Fibroblast of villous mesenchyme (primary cell): ENCODE measurements at places on chromosomes 12 and 14. TPM values are rescaled to one million over a fixed set of nuclear protein-coding genes. Genes with fewer than 3 reads are reported as not detected.

AMHR2 gene
- not detected in 2 replicates for total RNA-seq

DNA sequence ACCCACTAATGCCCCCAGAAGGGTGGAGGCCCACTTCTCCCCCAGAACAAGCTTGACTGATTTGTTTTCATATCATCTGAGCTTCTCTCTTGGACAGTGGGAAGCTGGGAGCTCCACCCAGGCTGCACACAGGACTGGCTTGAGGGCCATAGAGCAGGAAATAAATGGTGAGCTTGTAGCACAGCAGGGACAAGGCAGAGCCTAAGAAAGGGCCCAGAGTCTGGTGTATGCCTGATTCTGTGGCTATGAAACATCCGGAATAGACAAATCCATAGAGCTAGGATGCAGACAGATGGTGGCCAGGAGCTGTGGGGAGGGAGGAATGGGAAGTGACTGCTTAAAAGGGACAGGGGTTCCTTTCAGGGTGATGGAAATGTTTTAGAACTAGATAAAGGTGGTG lies 79.0 kb downstream of the ARL6IP4 start:
- DNase-seq = no peak

DAO gene
- not detected in 2 replicates for total RNA-seq

GRCh38 chr14:89264196-89264800 lies 152.7 kb downstream of the FOXN3 start:
- DNase-seq = no peak

DNA sequence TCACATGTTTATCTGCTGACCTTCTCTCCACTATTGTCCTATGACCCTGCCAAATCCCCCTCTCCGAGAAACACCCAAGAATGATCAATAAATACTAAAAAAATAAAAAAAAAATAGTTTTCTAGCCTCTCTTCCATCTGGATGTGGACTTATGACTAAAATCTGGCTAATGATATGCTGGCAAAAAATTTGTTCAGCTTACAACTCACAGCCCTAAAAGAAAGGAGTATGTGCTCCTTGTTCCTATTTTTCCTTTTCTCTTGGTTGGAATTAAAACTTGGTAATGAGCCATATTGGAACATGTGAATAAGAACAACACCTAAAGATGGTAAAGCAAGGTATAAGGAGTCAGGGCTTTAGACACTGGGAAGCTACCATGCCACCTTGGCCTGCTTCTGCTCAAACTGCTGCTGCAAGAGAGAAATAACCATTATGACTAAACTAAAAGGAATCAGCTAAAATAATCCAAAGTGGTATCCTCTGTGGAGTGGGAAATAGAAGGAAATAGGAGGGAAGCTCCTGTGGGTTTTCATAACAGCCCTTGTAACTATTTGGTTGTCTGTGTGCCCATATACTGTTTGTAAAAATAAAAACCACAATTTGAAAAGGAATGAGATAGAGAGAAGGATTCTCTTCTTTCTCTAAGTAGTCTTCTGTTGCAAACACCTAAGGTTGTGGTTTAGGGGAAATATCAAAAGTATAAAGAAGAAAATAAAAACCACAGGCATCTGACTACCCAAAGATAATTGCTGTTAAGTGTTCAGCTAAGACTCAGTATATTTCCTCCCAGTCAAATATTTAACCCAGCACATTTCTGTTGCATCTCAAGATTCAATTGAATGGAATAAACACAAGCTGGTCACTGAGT lies 53.8 kb downstream of the SDR9C7 start:
- peak; percentile 77 for DNase-seq

- no peak for DNase-seq
These were observed 22.6 kb downstream of the PLXNC1 start for GRCh38 chr12:94170690-94171594.

KRT86 gene
- total RNA-seq = under 0.01 TPM in 1 of 2 replicates, not detected in the other

GRCh38 chr12:57811028-57811755 lies 7.3 kb downstream of the AVIL start:
- DNase-seq = no peak

PROX2 gene
- under 0.01 TPM in 1 of 2 replicates, not detected in the other for total RNA-seq

DNA sequence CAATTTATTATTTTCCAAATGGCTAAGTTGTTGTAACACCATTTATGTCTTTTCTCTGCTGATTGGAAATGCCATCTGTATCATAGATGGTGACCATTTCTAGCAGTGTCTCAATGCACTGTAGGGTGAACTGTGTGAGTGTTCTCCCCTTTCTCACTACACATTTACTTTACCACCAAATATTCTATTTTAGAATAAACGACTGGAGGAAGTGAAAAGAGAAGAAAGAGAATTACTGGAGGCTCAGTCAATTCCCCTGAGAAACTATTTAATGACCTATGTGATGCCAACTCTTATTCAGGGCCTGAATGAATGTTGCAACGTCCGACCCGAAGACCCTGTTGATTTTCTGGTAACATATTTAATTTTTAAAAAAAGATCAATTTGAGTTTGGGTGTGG lies 15.5 kb upstream of the PAPOLA start:
- no peak for DNase-seq

GRCh38 chr12:7060353-7060954 lies at the start of gene C1S:
TSS of gene C1S (plus strand) at chr12:7060718. CDS start at chr12:7061913, 1,195 bp downstream.
- peak; percentile 99 for DNase-seq

GRCh38 chr12:109621901-109622364 lies 48.3 kb downstream of the MVK start:
- no peak for DNase-seq

GRIP1 gene
- 0.32 and 1.7 TPM in 2 replicates for total RNA-seq

GRCh38 chr14:69133206-69134125 lies 19.5 kb downstream of the DCAF5 start:
- peak; percentile 85 for DNase-seq

DNA sequence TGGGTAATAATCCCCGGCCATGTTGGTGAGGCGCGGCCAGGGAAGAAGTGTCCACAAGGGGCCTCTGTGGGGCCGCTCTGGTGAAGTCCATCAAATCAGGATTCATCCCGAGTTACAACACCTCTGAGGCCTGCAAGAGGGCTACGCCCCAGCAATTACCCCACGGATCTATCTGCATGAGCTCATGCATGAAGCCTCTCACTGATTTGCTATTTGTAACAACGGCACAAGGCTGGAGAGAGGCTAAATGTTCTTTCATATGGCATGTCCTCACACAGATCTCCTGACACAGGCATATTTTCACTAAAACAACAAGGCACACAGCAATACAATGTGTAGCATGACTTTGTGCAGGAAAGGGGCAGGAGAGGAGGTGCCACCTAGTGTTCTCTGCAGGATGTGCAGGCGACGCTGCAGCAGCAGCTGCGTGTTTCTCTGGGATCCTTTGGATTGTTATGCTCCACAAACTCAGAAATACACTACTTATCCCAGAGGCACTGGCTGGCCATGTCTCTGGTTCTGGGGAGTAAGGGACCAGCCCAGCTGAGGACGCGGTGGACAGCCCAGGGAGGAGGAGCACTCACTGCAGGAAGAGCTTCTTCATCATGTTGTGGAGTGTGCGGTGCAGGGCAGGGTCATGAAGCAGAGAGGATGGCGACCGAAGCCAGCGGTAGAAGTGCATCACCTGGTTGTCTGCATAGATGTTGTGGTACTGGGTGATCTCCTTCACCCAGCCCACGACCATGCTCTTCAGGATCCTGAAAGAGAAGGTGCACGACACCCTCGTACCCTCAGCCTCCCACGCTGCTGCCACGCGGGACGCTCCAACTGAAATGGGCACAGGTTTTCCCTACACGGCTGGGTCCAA lies 20.2 kb downstream of the P2RX2 start:
- DNase-seq = peak; percentile 93

- DNase-seq = peak; percentile 31
These were observed 212.8 kb downstream of the CACNA1C start for GRCh38 chr12:2265461-2266167.

DNA sequence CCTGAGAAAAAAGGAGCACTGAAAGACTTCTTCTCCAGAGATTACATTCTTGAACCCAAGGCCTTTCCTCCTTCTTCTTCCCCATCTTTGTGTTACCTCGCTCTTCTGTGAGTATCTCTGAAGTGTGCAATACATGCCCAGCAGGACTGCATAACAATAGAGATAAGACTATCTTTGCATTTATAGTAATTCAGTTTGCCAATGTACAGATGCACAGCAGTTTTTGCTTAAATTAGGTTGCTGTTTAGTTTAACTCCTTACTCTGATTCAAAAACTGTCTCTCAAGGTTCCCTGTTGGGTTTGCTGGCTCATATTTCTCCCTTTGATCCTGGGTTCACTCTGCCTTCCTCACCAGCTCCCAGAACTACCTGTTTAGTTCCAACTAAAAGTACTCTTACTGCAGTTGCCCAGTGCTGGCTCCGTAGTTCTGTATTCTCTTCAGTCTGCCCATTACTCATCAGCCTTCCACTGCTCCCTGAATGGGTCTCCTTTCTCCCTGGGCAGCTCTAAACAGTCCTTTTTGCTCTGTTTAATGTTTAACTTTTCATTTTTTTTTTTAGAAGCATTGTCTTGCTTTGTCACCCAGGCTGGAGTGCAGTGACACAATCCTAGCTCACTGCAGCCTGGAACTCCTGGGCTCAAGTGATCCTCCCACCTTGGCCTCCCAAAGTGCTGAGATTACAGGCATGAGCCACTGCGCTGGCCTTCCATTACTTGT lies 180.6 kb upstream of the CAND1 start:
- no peak for DNase-seq

IFNG gene
- total RNA-seq = not detected in 2 replicates

GRCh38 chr12:46368138-46368537 lies 4.4 kb downstream of the SLC38A2 start:
- DNase-seq = no peak

HOXC10 gene
- total RNA-seq = 0.43 and 5.2 TPM in 2 replicates

SLC6A13 gene
- total RNA-seq = not detected in 2 replicates

GRCh38 chr14:92647797-92648279 lies 100.6 kb downstream of the LGMN start:
- no peak for DNase-seq

GRCh38 chr12:106364261-106364660 lies 6.7 kb downstream of the POLR3B start:
- no peak for DNase-seq

DNA sequence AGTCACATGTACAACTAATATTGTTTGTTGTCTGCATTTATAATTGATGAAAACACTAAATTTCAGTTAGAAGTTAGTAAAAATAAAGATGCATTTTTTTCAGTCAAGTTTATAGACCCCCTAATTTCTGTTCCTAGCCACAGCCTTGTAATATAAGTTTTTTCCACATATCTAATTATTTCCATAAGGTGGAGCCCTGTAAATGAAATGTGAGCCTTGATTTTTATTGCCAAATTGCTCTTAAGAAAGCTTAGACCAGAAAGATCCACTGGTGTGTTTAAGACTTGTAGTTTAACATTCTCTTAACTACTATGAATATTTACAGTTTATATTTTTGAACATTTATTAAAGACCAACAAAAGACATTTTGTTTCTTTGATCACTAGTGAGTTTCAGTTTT lies 322.1 kb upstream of the RGS6 start:
- no peak for DNase-seq

PTCSC3 gene
- total RNA-seq = not detected in 2 replicates

RBP5 gene
- total RNA-seq = not detected in 2 replicates

- peak; percentile 5 for DNase-seq
These were observed 1399.1 kb downstream of the LRFN5 start for GRCh38 chr14:43005807-43006206.

PDZRN4 gene
- not detected in 2 replicates for total RNA-seq

- no peak for DNase-seq
These were observed 5.7 kb upstream of the CTDSP2 start for GRCh38 chr12:57852200-57852599.

- peak; percentile 82 for DNase-seq
These were observed 86.6 kb downstream of the FOXN3 start for GRCh38 chr14:89330236-89331002.

DNA sequence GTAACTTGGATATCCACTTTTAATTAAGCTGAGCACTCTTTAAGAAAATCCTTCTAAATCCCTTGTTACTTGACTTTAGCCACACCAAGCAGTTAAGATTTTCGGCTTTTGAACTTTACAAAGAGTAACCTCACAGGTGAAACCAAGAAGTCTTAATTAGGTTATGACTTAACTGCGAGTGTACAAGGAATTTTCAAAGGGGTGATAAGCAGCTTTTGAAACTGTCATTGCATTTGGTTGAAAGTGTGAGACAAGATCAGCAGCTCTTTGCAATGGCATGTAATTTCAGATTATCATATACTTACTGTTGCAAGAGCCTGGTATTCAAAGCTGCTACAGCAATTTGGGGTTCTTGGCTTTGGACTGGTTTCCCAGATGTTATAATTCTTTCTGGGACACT lies 137.5 kb downstream of the TMEM117 start:
- DNase-seq = no peak

- no peak for DNase-seq
These were observed 2.5 kb upstream of the SELPLG start for GRCh38 chr12:108635997-108636808.

- peak; percentile 80 for DNase-seq
These were observed 29.8 kb downstream of the TECPR2 start for GRCh38 chr14:102392506-102392905.

GRCh38 chr12:95978351-95978750 lies 17.8 kb downstream of the HAL start:
- DNase-seq = no peak

- DNase-seq = peak; percentile 60
These were observed 341.4 kb downstream of the ADAMTS20 start for GRCh38 chr12:43210485-43211192.

PRH2 gene
- total RNA-seq = 0.32 and 0.43 TPM in 2 replicates

- DNase-seq = no peak
These were observed 110.4 kb downstream of the ESRRB start for GRCh38 chr14:76486251-76486743.

DNA sequence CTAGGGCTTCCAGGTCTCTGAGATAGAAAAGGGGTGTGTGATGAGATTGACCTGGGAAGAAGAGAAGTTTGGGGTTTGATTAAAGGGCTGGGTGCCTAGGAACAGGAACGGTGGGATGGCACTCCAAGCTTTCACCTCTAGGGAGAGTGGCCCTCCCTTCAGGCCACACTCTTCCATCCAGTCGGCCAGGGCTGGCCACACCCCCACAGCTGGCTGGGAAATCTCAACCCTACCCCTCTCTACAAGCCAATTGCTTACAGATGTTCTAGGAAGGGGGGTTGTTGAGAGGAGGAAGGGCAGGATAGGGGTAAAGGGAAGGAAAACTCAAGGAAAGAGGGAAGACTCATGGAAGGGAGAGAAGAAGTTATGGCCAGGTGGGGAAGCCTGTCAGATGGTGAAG lies 6.6 kb upstream of the ITGA5 start:
- no peak for DNase-seq

SDR9C7 gene
- not detected in 2 replicates for total RNA-seq

CLEC14A gene
- 2.2 and 2.3 TPM in 2 replicates for total RNA-seq

- DNase-seq = no peak
These were observed 997.4 kb downstream of the BCL11B start for GRCh38 chr14:98274596-98274995.
